Smooth muscle cell of bladder (primary cell): ENCODE measurements at places on chromosomes 16 and 17. TPM values are rescaled to one million over a fixed set of nuclear protein-coding genes. Genes with fewer than 3 reads are reported as not detected.

NLGN2 gene
- 4.1 and 6.3 TPM in 2 replicates for total RNA-seq

TNS4 gene
- under 0.01 TPM in 2 replicates for total RNA-seq

ZG16B gene
- total RNA-seq: 0.18 and 1.3 TPM in 2 replicates

AIPL1 gene
- total RNA-seq: not detected in 2 replicates

ZNF213 gene
- 2.6 and 3.5 TPM in 2 replicates for total RNA-seq

TP53TG3 gene
- not detected in 2 replicates for total RNA-seq

RAB26 gene
- 0.71 and 1.6 TPM in 2 replicates for total RNA-seq

SLC52A1 gene
- total RNA-seq: 0.14 TPM in 1 of 2 replicates, not detected in the other

CFAP97D1 gene
- under 0.01 TPM in 2 replicates for total RNA-seq

ZSCAN10 gene
- total RNA-seq: not detected in 2 replicates

SPATA22 gene
- total RNA-seq: 0.09 and 1.8 TPM in 2 replicates

EPX gene
- not detected in 2 replicates for total RNA-seq

CLEC3A gene
- not detected in 2 replicates for total RNA-seq

GLIS2 gene
- total RNA-seq: 1.7 and 2.4 TPM in 2 replicates

KRTAP4-4 gene
- not detected in 2 replicates for total RNA-seq

DHX38 gene
- total RNA-seq: 78.6 and 101 TPM in 2 replicates

CLEC18A gene
- total RNA-seq: 0.37 TPM in 1 of 2 replicates, not detected in the other

SEPTIN12 gene
- not detected in 2 replicates for total RNA-seq

BANP gene
- 18.1 and 24.9 TPM in 2 replicates for total RNA-seq

BIRC5 gene
- 10.5 and 15.5 TPM in 2 replicates for total RNA-seq

TPPP3 gene
- 0.92 and 1.00 TPM in 2 replicates for total RNA-seq
